ENCODE measurements at places on chromosomes 3 and 15. TPM values are rescaled to one million over a fixed set of nuclear protein-coding genes. Genes with fewer than 3 reads are reported as not detected.

Gene SPSB4
- 0.47 TPM for total RNA-seq

Gene WDR72
- total RNA-seq: 1.1 TPM

DNA sequence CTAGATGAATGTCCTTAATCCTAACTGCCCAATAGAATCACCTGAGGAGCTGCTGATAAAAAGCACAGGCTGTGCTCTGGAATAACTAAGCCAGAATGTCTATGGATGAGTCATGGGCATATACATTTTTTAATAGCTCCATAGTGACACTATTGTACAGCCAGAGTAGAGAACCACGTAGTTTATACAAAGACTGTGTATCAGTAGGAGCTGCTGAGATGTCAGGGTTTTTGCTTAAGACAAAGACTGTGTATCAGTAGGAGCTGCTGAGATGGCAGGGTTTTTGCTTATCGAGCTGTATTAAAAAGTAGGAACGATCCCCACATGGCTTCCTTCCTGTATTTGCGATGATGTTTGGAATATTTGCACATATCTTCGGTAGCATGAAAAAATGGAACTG is 137.4 kb downstream of the SV2B start:
- DNase-seq: no peak

DNA sequence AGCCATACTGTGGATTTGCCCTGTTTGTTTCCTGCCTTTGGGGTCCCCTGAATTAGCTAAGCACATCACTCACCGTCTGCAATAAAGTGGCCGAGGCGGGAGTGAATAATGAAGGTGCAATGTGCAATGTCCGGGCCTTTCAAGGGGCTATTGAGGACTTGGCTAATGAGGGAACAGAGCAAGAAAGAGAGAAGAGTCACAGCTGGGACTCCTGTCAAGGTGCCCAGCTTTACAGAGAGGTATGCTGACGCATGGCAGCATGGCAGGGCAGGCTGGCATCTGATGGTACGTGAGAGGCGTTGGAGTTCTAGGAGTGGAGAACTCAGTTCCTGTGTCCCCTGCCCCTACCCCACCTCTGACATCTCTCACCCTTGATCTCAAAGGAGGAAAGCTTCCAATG is 13.8 kb upstream of the ATP2B2 start:
- DNase-seq: no peak

Gene SENP7
- total RNA-seq: 39.0 TPM

DNA sequence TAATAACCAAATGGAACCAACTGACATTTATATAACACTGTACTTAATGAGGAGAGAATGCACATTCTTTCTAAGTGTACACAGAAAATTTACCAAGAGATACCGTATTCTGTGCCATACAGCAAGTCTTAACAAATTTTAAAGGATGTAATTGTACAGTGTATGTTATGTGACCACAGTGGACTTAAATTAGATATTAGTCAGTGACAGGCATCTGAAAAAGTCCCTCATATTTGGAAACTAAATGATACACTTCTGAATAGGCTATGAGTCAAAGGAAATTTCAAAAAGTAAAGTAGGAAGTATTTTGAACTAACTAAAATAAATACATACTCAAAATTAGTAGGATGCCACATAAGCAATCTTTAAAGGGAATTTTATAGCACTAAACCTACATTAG is 59.6 kb upstream of the P3H2 start:
- DNase-seq: no peak

Gene CPA3
- total RNA-seq: 10.5 TPM

GRCh38 chr3:37093481-37093880 is 80.9 kb downstream of the LRRFIP2 start:
- no peak for DNase-seq

- DNase-seq: no peak
Measured at GRCh38 chr3:165837058-165837525, at the start of gene BCHE. Gene BCHE (minus strand): TSS chr3:165837423. CDS start chr3:165831033, 6,390 bp downstream.

- DNase-seq: no peak
Measured at GRCh38 chr3:156149876-156150275, 29.5 kb downstream of the KCNAB1 start.

Gene BMF
- 8.3 TPM for total RNA-seq

DNA sequence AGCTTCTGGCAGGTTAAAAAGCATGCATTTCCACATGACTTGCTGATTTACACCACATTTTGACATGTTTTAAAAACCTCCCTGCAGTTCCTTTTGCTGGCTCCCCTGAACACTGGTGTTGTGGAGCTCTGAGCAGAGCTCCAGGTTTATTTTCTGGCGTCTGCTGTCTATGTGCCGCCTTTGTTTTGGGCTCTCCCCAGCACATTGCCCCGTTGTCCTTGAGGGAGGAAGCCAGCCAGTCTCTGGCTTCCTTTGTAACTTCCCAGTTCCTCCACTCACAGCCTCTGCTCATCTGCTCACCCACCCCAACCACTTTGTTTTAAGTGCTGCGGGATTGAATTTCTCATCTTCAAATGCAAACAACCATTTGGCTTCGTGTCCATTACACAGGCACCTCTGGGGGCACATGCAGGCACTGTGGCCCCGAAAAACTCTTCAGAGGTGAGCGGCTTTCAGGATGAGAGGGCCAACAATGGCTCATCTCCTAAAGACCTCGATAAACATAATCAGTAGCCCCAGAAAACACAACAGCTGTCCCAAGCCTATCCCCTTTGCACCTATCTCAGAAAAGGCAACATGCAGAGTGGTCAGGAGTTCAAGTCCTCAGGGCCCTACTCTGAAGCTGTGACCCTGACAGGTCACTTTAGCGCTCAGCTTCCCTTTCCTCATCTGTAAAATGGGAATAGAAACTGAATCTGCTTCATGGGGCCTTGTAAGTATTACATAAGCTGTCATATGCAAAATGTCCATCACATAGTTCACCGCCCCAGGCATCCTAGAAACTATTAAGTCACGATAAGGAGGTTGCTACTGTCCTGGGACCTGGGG is 1.3 kb upstream of the MEF2A start:
- no peak for DNase-seq

- DNase-seq: peak; percentile 68
Measured at GRCh38 chr15:70526221-70526973, 237.0 kb downstream of the UACA start.

DNA sequence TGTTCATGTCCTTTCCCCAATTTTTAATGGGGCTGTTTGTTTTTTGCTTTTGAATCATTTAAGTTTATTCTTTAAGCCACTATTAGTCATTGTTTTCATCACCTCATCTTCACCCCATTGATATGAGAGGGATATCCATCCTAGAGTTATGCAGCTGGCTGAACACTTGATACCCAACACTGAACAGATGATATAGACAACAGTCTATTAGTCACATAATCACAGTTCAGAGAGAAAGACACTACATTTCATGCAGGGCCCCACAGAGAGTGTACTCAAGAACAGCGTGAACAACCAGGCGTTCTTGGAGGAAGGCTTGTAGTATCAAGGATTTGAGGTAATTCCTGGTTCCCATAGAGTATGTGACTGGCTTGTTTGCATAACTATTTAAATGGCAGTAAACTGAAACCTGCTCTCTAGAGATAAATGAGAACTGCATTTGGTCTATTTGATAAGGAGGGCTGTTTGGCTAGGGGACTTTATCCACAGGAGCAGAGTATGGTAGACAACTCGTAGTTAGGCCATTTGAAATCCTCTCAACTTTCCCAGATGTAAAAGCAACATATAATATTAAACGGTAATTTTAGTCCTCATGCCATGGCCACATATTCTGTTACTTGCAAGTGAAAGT is 618.7 kb downstream of the SI start:
- DNase-seq: no peak

DNA sequence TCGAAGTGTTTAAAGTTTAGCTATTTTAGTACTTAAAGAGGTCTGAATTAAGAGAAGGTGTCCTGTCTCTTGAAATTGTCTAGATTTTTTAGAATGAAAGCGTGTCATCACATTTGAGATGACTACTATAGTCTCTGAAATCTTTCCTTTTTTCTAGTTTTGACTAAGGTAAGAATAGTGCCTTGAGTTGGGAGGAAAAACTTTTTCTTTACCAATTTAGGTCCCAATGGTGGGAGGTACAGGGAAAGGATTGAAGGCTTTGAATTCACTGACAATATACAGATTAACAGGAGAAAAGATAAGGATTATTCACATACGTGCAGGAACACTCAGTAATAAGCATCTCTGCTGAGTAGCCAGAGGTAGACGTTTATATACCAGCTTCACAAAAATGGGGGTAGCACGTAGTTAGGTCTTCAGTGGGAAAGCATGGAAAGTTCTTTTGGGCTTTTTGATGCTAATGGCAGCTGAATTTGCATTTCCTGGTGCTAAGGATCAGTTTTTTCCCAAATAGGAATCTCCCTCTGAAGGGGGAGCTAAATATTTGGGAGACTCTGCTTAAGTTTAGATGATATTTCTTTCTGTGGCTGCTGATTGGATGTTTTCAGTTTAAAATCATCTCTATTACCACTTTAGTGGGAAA is 88.1 kb downstream of the VPS8 start:
- DNase-seq: no peak

Gene RBP2
- not detected for total RNA-seq

DNA sequence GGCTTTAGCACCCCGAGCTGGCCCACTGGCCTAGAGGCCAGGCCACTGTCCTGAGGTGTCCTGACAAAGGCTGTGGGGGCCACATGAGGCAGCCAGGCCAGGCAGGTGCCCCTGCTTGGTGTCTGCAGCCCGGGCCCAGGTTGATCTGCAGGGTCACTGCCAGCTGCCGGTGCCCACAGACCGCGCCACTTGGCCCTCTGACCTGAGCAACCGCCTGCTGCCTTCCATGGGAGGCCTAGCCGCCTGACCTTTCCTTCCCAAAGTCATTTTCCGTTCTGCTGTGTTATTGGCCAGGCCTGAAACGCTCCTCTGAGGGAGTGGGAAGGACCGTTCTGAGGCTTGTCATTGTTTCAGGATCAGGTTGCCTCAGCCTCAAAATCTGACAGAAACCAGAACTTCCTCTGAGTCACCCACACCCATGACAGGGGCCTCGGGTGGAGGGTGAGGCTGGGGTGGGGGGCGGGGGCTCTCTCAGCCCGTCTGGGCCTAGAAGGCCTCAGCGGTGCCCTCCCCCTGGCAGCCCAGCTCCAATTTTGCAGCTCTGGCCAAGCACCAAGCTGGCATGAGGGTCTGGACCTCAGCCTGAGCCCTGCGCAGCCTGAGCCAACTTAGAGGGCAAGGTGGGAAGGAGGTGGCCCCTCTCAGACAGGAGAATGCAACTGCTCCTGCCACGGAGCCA is 140.7 kb upstream of the MEF2A start:
- DNase-seq: no peak

Gene PLA1A
- total RNA-seq: 1.6 TPM

DNA sequence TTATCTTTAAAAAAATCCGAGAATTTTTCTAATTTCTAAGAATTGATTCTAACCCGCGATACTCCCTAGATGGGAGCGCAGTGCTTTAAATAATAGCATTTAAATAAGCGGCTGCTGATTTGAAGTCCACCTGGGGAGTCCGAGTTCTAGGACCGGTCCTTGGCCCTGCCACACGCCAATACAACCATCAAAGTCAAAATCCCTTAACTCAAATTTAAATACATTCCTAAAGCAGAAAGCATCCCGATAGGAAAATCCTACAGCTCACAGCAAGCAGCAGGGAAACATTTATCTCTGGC is 508 bp upstream of the ECT2 start:
- no peak for DNase-seq

DNA sequence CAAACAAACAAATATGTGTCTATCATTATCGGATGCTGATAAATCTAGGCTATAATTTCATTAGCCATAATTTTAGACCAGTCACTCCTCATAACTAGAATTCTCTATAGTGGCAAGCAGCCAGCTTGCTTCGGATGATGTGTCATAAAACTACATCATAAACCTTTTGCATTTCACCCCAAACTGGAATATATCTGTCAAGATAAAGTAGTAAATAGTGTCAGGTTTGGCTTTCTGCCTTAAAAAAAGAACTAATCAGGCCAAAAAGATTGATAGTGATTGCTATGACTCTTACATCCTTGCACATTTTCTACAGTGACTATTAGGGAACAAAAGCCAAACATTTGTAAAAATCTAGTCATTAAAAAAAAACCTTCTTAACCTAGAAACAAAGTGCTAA is 51.0 kb downstream of the DPPA2 start:
- no peak for DNase-seq

- DNase-seq: no peak
Measured at GRCh38 chr15:44883199-44883877, 73.1 kb upstream of the TERB2 start.

GRCh38 chr3:157981819-157982218 is 124.4 kb downstream of the SHOX2 start:
- DNase-seq: no peak

DNA sequence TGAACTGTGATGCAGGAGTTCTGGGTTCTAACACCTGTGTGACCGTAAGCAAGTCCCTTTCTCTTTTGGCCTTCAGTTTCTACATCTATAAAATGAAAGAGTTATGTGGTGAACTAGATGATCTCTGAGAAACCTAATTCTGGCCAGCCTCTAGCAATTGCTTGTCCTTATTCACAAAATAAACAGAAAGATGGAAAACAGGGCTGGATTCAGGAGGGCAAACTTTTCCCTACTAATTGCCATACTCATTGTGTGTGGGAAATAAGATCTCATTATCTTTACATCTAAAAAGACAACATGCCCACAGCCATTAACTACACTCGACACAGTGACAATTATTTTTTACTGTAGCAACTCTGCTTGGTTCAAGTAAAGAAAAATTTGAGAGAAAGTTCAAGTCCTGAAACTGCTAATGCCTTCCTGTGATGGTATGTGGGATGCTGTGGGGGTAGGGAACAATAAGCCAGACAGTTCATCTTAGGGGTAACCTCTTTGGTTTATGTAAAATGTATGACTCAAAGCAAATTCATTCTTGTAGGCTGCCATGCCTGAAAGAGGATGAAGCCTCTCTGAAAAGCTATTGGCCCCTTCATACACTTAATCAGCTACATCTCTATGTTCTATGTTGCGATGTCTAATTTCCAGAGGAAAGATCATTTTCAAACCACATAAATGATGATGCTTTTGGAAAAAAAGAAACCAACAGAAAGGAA is 177.6 kb upstream of the BCL6 start:
- DNase-seq: no peak

GRCh38 chr3:13201851-13202250 is 128.6 kb upstream of the IQSEC1 start:
- DNase-seq: no peak

Gene HIGD2B
- not detected for total RNA-seq

Gene CFAP100
- not detected for total RNA-seq

- DNase-seq: no peak
Measured at GRCh38 chr3:11641316-11641682, 2.4 kb downstream of the VGLL4 start.

DNA sequence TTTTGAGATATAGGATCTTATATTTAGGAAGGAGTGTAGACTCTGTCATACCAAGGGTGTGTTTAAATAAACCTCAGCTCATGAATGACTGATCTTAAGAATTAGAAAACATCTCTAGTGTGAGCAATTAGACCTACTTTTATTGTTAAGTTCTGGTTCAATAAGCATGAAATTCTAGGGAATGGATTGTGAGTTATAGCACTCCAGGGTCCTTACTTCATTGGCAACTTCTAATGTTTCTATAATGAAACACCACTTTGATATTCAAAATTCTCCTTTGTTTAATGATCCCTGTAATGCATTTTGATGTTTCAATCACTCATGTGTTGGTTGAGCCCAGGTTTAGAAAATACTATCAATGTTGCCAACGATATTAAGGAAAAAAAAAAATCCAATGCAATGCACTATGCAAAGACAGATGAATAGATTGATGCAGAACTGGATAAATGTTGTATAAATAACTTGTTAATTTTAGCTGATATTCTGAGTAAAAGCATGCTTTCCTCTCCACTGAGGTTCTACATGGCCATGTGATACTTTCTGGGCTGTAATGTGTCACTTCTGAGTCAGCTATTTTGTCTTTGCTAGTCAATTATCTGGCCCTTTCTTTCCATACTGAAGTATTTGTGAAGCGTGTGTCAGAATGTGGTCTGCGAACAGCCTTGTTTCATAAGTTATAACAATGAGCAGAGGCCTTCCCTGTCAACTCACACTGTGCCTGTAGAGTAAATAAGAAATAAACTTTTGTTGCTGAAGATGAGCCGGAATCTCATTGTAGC is 1035.9 kb downstream of the PLOD2 start:
- DNase-seq: no peak

Measured in ureter (tissue), 1 donor.